ENCODE measurements at places on chromosomes 16 and 17.
A peak's percentile ranks its signal among the peaks of the same experiment; 100 is the strongest.

- no peak for DNase-seq
Measured at GRCh38 chr16:77383606-77384187, 51.1 kb downstream of the ADAMTS18 start.

DNA sequence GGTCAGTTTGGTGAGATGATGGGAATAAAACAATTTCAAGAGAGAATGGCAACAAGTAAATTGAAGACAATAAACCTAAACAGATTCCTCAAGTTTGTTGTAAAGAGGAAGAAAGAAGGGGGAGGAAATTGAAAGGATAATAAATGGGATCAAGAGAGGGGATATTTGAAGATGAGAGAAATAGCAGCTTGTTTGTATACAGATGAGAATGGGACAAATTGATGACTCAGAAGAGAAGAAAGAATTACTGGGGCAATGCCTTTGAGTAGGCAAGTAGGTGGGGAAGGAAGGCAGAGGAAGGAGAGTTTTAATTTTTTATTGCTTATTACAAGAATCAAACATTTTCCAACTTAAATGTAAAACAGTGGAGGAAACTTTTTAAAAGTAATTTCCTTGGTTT, 98.3 kb downstream of the CHD9 start:
- DNase-seq = no peak

GRCh38 chr17:43118679-43119615, 6.2 kb downstream of the BRCA1 start:
- no peak for DNase-seq

- DNase-seq = peak; percentile 12
Measured at GRCh38 chr16:72172105-72173034, at the start of gene PMFBP1. TSS of gene PMFBP1 (minus strand) at chr16:72172155. CDS start at chr16:72171208, 947 bp downstream.

- DNase-seq = no peak
Measured at GRCh38 chr16:88034770-88035169, 83.5 kb downstream of the BANP start.

GRCh38 chr16:17685447-17685846, 214.7 kb upstream of the XYLT1 start:
- DNase-seq = no peak

- DNase-seq = no peak
Measured at GRCh38 chr17:15947976-15948752, 3.2 kb downstream of the ADORA2B start.

DNA sequence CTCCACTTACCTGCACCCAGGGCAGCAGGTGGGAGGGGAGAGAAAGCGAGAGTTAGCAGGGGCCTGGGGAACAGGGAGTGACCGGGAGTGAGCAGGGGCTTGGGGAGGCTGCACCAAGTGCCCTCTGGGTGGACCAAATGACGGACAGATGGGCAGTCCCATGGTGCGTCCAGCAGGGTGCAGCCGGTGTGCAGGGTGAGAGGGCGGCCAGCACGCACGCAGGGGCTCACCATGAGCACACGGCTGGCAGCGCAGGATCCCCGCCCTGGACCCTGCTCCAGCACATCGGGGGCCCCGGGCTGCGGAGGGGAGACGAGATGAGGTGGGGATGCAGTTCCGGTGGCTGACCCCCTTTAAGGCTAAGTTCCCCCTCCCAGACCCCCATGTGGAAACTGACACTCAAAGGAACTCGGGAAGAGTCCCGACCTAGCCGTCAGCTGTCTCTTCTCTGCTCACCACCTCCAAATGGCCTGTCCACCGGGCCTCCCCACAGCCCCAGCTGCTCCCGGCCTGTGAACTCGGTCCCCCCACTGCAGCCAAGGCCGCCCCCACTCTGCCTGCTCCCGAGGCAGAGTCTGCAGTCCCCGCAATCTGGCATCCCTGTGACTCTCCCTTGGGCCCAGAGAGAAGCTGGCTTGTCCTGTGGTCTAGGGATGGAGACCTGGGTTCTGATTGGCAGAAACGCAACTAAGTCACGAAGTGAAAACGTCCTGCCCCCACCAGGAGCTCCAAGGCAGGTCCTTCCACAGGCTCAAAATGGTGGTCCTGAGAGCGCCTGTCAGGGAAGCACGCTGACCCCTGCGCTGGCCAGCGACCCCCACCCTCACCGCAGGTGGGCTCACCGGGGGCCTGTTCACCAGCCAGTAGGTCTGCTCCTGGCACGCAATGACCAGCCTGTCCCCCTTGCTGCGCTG, 2.9 kb downstream of the RGS11 start:
- DNase-seq = no peak

DNA sequence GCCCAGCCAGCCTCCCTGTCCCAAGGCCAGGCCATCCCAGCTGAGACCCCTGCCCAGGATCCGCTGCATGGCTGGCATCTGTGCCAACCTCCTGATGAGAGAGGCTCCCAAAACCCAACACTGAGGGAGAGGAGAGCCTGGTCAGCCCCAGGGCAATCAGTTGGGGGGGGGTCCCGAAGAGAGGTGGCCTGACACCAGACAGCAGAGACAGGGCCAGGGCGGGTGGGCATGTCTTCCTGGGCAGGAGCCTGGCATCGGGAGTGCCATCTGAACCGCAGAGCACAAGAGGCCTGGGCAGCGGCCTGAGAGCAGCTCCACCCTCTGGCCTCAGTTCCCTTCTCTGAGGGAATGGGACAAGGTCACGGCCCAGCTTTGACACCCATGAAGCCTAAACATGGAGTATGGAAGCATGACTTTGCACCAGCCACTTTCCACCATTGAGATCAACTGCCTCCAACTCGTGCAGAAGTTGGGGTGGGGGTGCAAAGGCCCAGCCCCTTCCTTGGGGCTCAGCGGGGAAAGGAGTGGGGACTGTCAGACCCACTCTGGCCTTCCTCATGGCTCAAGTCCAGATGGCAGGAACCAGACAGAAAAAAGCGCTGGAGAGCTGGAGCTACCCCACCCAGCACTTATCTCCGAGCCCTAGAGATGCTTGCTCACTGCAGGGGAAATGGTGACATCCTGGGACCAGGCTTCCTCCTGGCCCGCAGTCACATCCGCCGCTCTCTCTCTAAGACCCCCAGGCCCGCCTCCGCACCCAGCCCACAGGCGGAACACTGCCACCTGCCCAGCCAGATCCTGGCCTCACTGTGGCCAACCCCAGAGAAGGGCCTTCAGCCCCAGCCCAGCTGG, 9.7 kb downstream of the RHBDF2 start:
- peak; percentile 59 for DNase-seq

- DNase-seq = no peak
Measured at GRCh38 chr17:49078248-49078647, 54.3 kb upstream of the B4GALNT2 start.

DNA sequence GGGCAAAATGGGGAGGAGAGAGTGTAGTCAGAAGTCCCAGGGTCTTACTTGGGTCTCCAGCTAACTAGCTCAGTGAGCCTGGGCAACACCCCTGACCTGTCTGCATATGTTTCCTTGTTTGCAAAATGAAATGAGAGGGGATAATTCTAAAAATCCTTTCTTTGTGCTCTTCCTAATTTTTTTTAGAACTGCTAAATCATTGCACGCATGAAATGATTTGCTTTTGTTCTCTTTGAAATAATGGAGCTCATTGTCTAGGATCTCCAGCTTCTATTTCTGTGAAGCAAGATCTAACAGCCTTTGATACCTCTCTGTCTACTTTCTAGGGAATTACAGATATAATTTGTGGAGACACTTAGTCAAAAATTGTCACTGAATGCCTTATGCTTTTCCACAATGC, 181.3 kb downstream of the CDH13 start:
- DNase-seq = no peak

DNA sequence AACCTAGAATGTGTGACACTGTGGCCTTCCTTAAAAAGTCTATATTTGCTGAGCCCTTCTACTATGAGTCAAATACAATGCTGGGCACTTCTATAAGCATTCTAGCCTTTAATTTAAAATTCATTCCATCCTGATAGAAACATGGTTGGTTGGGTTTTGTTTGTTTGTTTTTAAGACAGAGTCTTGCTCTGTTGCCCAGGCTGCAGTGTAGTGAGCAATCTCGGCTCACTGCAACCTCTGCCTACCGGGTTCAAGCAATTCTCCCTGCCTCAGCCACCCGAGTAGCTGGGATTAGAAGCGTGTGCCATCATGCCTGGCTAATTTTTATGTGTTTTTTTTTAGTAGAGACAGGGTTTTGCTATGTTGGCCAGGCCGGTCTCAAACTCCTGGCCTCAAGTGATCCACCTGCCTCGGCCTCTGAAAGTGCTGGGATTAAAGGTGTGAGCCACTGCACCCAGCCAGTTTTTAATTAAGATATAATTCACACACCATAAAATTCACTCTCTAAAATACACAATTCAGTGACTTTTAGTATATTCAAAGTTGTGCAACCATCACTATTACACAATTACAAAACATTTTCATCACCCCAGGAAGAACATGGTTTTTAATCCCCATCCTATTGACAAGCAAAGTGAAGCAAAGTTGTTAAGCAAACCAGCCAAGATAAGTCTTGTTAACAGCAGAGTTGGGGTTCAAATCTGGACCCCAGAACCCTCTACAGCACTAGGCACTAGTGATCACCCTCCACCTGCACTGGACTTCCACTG, 42.8 kb downstream of the CMTM4 start:
- DNase-seq = no peak

- no peak for DNase-seq
Measured at GRCh38 chr17:14417336-14417735, 116.5 kb downstream of the HS3ST3B1 start.

- no peak for DNase-seq
Measured at GRCh38 chr16:80614908-80615671, 74.3 kb downstream of the DYNLRB2 start.

GRCh38 chr16:82017911-82018568, 6.8 kb upstream of the SDR42E1 start:
- DNase-seq = no peak

- DNase-seq = no peak
Measured at GRCh38 chr17:1367351-1367745, 32.7 kb downstream of the YWHAE start.

- no peak for DNase-seq
Measured at GRCh38 chr16:19011169-19011731, 27.5 kb downstream of the TMC7 start.

- DNase-seq = no peak
Measured at GRCh38 chr16:51773071-51773890, 622.2 kb upstream of the SALL1 start.

DNA sequence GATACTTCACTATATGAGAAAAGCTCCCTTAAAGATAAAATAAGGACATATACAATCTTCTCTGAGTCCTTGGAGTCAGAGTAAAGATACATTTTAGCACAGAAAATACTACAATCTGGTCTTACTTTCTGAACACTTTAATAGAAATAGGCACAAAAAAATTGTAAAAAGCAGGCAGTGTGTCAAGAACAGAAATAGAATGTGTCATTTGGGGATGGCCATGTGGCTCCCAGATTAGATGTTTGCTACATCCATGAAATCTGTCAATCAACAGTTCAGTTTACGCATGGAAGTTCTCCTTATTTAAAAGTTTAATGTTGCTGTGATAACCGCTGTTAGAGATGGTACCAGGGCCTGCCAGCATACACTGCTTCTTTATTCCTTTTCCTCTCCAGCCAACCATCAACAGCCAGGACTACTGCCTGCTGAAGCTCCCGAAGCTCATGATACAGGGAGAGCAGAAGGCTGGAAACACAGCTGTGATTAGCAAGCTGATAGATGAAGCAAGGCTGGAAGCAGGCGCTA, 278.5 kb downstream of the CEP112 start:
- no peak for DNase-seq

DNA sequence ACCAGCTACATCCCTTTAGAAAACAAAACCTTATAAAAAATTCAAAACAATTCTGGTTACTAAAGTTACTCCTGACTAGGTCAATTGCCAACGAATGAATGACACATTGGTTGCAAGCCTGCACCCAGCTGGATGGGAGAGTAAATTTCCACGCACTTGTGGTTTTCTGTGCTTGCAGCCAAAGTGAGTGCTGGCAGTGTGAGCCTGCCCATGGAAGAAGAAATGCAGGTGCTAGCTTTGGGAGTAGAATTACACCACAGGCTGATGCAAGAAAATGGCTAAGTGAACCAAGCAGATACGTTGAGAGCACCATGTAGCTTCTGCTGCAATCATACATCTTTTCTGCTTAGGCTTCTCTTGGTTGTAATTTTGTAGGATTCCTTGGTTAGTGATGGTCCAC, 74.6 kb downstream of the SYCE1L start:
- DNase-seq = no peak

DNA sequence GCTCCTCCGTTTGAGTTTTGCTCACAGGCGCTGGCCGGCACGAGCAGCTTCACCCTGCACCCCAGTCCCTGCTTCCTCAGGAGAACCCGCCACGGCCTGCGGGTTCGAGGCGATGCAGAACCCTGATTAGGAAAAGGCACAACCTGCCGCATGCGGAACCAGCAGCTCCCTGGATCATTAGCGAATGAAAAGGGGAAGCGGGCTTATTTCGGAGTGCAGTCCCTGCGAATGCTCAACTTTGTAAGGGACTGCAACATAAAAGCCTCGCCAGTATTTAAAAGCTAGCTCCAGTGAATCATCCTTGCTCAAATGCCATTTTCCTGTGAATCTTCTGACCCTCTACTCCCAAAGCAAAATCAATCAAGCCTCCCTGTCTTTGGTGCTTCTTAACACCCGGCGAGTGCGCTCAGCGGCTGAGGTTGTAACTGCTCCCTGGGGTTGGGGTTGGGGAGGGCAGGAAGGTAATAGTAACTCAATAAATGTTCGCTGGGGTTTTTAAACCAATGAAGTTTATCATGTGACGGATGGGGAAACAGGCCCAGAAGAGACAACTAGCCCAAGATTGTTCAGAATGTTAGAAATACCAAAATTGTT, 678 bp upstream of the AKAP10 start:
- no peak for DNase-seq

Measured in GM12892 (cell line).